ENCODE measurements at places on chromosomes 5 and 9.
A peak's percentile ranks its signal among the peaks of the same experiment; 100 is the strongest.

DNA sequence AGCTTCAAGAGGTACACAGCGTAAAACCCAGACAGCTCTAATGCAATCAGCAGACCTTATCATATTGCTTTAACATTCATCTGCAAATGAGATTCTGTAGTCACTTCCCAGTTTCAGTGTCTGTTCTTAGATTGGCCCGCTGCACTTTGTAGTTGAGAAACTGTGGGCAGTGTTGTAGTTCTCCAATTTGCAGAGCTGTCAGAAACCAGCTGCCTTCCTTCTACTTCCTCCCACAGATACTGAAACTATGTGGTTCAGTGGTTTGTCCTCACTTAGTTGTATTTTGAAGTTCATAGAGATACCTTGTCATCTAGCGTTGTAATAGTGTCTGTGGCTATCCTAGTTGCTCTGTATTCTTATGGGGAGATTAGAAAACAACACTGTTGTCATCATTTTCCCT lies 39.6 kb upstream of the TRIM36 start:
- no peak for DNase-seq

GRCh38 chr5:97501286-97501964 lies 318.4 kb upstream of the RIOK2 start:
- DNase-seq = no peak

- no peak for DNase-seq
Observed at GRCh38 chr5:124064956-124065355, 553.0 kb downstream of the CSNK1G3 start.

GRCh38 chr5:132277971-132278853 lies 16.0 kb upstream of the SLC22A4 start:
- DNase-seq = no peak

DNA sequence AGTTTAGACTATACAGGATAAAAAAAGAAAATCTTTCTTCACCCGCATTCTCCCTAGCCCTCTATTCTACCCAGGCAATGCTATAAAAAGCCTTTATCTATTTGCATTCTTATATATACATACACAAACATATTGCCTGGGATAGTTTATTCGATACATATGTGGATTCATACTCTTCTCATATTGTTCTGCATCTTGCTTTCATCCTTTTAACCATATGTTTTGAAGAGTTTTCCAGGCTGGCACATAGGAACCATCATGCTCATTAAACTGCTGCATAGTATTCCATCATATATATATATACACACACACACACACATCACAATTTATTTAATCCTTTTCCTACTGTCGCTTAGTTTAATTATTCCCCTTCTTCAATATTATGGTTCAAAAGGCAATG lies 461.2 kb downstream of the NTRK2 start:
- no peak for DNase-seq

- DNase-seq = no peak
Observed at GRCh38 chr5:19334278-19334677, 653.7 kb downstream of the CDH18 start.

- peak; percentile 26 for DNase-seq
Observed at GRCh38 chr5:106380736-106381135, 1290.0 kb downstream of the EFNA5 start.

DNA sequence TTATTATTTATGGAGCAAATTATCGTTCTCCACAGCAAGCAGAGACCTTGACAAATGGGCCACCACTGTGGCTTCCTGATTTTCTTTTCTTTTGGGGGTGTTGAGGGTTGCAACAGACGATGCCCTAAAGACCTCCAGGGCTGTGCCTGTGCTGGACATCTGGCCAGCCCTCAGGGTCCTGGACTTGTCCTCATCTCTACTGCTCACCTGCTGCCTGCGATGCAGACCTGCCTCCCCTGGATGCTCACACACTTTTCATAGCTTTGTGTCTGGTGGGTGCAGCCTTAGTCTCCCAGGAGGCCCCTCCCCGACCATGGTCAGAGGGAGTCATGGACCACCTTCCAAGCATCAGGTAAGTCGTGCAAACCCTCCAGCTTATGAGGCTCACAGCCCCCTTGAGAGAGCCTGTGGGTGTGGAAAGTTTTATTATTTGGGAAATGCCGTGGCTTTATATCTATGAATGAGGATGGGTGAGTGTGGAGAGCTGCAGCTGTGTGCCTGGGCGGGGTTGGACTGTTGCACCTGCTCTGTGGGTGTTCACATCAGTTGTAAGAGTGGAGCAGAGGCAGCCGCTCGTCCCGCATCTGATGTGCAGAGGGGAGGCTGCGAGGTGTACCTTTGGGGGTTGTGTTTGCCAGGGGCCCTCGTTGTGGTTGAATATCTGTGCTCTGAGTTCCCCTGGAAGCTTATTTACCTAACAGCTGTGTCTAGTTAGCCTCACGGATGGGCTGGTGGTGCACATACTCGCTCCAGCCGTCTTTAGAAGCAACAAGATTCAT lies 126.3 kb upstream of the IRX4 start:
- no peak for DNase-seq

Data from GM04503 (cell line).